ENCODE measurements at places on chromosomes 2 and 18. TPM values are rescaled to one million over a fixed set of nuclear protein-coding genes. Genes with fewer than 3 reads are reported as not detected.

Gene EPHA4
- total RNA-seq = 21.3 TPM

Gene ADRA2B
- total RNA-seq = 0.55 TPM

Gene GPR39
- total RNA-seq = 14.1 TPM

Gene SERPINB13
- not detected for total RNA-seq

Gene KCNJ3
- not detected for total RNA-seq

Gene SOCS6
- total RNA-seq = 20.9 TPM

Gene DYSF
- 10.6 TPM for total RNA-seq

Gene RAB6C
- not detected for total RNA-seq

Gene COL6A3
- 0.57 TPM for total RNA-seq

Gene UGT1A9
- not detected for total RNA-seq

Gene CPLX4
- not detected for total RNA-seq

Gene PROC
- 5.8 TPM for total RNA-seq

Gene PLCL1
- total RNA-seq = not detected

Gene TRIM43
- total RNA-seq = not detected

Gene ZNF385B
- 2.8 TPM for total RNA-seq

Gene SLC5A6
- 49.0 TPM for total RNA-seq

Gene LOXL3
- 3.1 TPM for total RNA-seq

Gene GREB1L
- total RNA-seq = 6.0 TPM

Gene SERTAD2
- total RNA-seq = 27.3 TPM

Gene DBI
- total RNA-seq = 265 TPM

Gene TMEM247
- total RNA-seq = not detected

Gene VSNL1
- total RNA-seq = not detected

Gene GKN2
- not detected for total RNA-seq

Gene RGPD3
- not detected for total RNA-seq

Gene IL36RN
- total RNA-seq = 1.0 TPM

Gene NTSR2
- total RNA-seq = not detected

Gene HNMT
- 16.6 TPM for total RNA-seq

Gene PLGLB1
- total RNA-seq = 2.7 TPM

Gene MTCL1
- total RNA-seq = 29.6 TPM

Gene HOXD11
- not detected for total RNA-seq

Gene SERPINB11
- total RNA-seq = not detected

Gene GCG
- not detected for total RNA-seq

Gene CYS1
- 0.43 TPM for total RNA-seq

Gene M1AP
- 7.7 TPM for total RNA-seq

Gene WDSUB1
- total RNA-seq = 6.9 TPM

Gene GATA6
- 12.3 TPM for total RNA-seq

Gene IL18R1
- total RNA-seq = 3.4 TPM

Gene SLC14A1
- not detected for total RNA-seq

Gene DHRS9
- not detected for total RNA-seq

Gene HOXD12
- not detected for total RNA-seq

Gene UGT1A10
- total RNA-seq = not detected

Gene IL36G
- not detected for total RNA-seq

All from PC-9 (cell line).